GM12878 (cell line): ENCODE measurements at places on chromosomes 7 and 10.

GRCh38 chr7:157498657-157499056 lies 161.9 kb downstream of the DNAJB6 start:
- no peak for DNase-seq

DNA sequence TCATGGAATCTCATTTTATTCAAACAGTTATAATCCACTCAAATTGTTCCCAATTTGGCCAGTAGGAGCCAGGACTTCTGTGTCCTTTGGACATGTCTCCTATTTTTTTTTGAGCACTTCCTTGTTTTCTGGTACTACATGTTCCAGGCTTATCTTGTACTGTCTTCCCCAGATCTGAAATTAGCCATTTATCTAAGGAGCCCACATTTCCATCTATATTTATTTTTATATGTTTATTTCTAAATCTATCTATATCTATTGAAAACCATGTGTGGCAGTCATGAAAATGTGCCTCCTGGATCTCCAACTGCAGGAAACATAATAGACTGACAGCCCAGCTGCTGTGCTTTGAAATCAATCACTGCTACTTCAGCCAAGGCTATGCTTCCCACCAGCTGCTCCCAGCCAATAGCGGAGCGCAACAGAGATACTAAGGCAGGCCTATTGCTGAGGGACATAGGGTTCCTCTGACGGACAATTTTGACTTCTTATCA lies 147.1 kb downstream of the LRRC4 start:
- no peak for DNase-seq

GRCh38 chr10:122029499-122030199 lies 40.7 kb downstream of the TACC2 start:
- no peak for DNase-seq

GRCh38 chr7:20407585-20408466 lies 77.1 kb downstream of the ITGB8 start:
- DNase-seq: no peak

GRCh38 chr10:11140963-11141362 lies 123.3 kb downstream of the CELF2 start:
- no peak for DNase-seq

- no peak for DNase-seq
Measured at GRCh38 chr10:109992485-109992884, 15.3 kb upstream of the ADD3 start.

DNA sequence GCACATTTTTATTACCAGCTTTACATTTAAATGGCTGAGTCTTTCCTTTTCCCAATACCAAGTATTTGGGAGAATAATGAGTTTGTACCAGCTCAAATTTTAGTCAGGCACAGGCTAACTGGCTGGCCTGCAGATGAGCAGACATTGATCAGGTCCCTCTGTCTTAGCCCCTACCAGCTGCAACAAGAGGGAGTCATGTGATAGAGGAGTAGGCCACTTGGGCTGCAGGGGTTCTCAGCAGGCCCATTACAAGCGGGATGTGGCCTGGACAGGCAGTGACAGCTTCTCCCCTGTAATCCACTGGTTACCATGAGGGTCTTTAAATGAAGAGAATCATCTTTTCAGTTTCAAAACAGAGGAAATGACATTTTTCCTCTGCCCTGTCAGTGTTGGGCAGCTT lies 283.6 kb downstream of the SUGCT start:
- no peak for DNase-seq

DNA sequence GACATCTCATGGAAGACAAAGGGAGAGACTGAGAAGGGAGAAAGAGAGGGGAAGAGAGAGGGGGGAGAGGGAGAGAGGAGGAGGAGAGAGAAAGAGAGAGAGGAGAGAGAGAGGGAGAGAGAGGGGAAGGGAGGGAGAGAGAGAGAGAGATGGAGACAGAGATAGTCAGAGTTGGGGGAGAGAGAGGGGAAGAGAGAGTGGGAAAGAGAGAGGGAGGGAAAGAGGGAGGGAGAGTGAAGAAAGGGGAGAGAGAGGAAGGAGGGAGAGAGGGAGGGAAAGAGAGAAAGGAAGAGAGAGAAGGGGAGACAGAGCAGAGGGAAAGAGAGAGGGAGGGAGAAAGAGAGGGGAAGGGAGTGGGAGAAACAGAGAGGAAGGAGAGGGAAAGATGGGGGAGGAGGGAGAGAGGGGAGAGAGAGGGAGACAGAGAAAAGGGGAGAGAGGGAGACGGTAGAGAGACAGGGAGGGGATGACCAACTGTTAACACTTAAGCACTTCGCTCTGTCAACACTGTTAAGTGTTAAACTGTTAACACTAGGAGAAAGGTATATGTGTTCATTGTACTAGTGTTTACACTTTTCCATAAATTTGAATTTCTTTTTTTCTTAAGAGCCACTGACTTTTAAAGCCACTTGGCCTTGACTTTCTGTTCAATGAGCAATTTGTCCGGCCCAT lies 21.8 kb upstream of the SDK1 start:
- DNase-seq: no peak

GRCh38 chr10:74418285-74418872 lies 267.4 kb downstream of the ADK start:
- no peak for DNase-seq
